Smooth muscle cell of trachea (primary cell): ENCODE measurements at places on chromosomes 2 and 18. TPM values are rescaled to one million over a fixed set of nuclear protein-coding genes. Genes with fewer than 3 reads are reported as not detected.

Gene RASGRP3
- 1.3 and 1.5 TPM in 2 replicates for total RNA-seq

Gene ABHD1
- total RNA-seq = under 0.01 and 0.15 TPM in 2 replicates

Gene TTN
- 0.50 and 3.8 TPM in 2 replicates for total RNA-seq

Gene CAPN14
- 0.33 and 0.58 TPM in 2 replicates for total RNA-seq

Gene ATIC
- 25.1 and 61.5 TPM in 2 replicates for total RNA-seq

Gene IL1RL2
- total RNA-seq = 0.73 and 2.3 TPM in 2 replicates

Gene TDRD15
- total RNA-seq = not detected in 2 replicates

Gene SERPINB3
- total RNA-seq = not detected in 2 replicates

Gene IL36RN
- total RNA-seq = not detected in 2 replicates

Gene ABCG8
- total RNA-seq = not detected in 2 replicates

Gene GALM
- total RNA-seq = 64.7 and 64.8 TPM in 2 replicates

Gene RAPGEF4
- 0.66 and 1.2 TPM in 2 replicates for total RNA-seq

Gene PTH2R
- not detected in 2 replicates for total RNA-seq

Gene FOXI3
- not detected in 2 replicates for total RNA-seq

Gene KCNJ13
- total RNA-seq = not detected in 2 replicates

Gene KRTCAP3
- not detected in 2 replicates for total RNA-seq

Gene MROH2A
- not detected in 2 replicates for total RNA-seq

Gene NT5DC4
- total RNA-seq = not detected in 2 replicates

Gene UGT1A8
- total RNA-seq = not detected in 2 replicates

Gene VWC2L
- not detected in 2 replicates for total RNA-seq

Gene UPP2
- under 0.01 TPM in 1 of 2 replicates, not detected in the other for total RNA-seq

Gene SLC11A1
- under 0.01 and 0.33 TPM in 2 replicates for total RNA-seq

Gene LONRF2
- under 0.01 TPM in 2 replicates for total RNA-seq

Gene MEP1B
- 0.17 TPM in 1 of 2 replicates, not detected in the other for total RNA-seq

Gene CFAP65
- under 0.01 TPM in 1 of 2 replicates, not detected in the other for total RNA-seq

Gene SLC4A5
- under 0.01 and 0.44 TPM in 2 replicates for total RNA-seq

Gene C2orf80
- not detected in 2 replicates for total RNA-seq

Gene SFTPB
- not detected in 2 replicates for total RNA-seq

Gene IL36A
- not detected in 2 replicates for total RNA-seq

Gene ALS2
- 26.9 and 31.8 TPM in 2 replicates for total RNA-seq

Gene TRABD2A
- 13.8 and 17.5 TPM in 2 replicates for total RNA-seq

Gene ATP6V1B1
- total RNA-seq = 0.58 and 1.7 TPM in 2 replicates

Gene ADAM17
- 52.7 and 66.2 TPM in 2 replicates for total RNA-seq

Gene PREPL
- 49.0 and 58.6 TPM in 2 replicates for total RNA-seq

Gene FAM117B
- total RNA-seq = 1.3 and 1.7 TPM in 2 replicates

Gene ASB18
- not detected in 2 replicates for total RNA-seq

Gene CFAP53
- total RNA-seq = 0.44 and 0.83 TPM in 2 replicates

Gene CCDC141
- total RNA-seq = under 0.01 and 0.29 TPM in 2 replicates

Gene ITGA4
- 81.6 and 92.3 TPM in 2 replicates for total RNA-seq

Gene C2orf81
- 1.5 and 2.0 TPM in 2 replicates for total RNA-seq

Gene DAPL1
- not detected in 2 replicates for total RNA-seq

Gene ATP6V1C2
- under 0.01 TPM in 1 of 2 replicates, not detected in the other for total RNA-seq

Gene UGT1A4
- not detected in 2 replicates for total RNA-seq

Gene RAB31
- 35.2 and 48.9 TPM in 2 replicates for total RNA-seq

Gene MOGAT1
- not detected in 2 replicates for total RNA-seq

Gene GPR75
- total RNA-seq = 1.3 and 1.5 TPM in 2 replicates

Gene GATA6
- 5.7 and 7.9 TPM in 2 replicates for total RNA-seq

Gene KCNK3
- total RNA-seq = under 0.01 TPM in 2 replicates

Gene ZSWIM2
- under 0.01 TPM in 1 of 2 replicates, not detected in the other for total RNA-seq
